ENCODE measurements at places on chromosomes 7 and 10.

DNA sequence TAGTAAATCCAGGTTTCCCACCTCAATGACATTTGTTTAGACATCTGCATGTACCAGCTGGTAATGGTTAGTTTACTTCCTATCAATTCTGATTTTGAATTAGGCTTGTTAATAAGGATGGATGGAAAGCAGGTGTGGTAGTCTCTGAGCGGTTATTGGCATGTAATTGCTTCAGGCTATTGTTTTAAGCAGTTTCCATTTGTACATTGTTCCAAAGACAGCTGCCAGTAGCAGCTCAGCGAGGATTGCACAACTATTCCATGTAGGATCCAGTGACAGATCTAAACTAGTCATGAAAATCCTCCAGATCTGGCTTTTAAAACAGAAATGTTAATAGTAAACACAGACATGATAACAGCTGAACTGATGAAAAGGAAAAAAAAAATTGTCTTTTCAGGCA lies 436.0 kb upstream of the ADARB2 start:
- DNase-seq = no peak

DNA sequence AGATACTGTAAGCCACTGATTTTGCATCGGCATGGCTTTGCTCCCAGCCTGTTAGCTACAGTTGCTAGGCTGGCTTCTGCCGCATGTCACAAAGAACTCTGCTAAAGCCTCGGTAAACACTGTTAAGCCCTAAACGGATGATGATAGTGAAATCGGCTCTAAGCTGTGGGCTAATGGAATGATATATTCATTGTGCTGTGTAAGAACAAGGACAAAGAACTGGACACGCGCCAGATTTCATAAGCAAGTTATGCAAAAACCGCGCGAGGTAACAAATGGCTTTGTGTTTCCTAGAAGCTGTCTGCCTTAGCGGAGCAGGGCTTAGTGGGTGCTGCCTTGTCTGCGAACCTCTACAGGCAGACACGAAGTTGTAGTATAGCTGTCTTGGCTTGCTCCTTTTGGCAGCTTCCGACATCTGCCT lies 331.3 kb upstream of the COBL start:
- no peak for DNase-seq

GRCh38 chr10:33974976-33975478 lies 640.6 kb upstream of the NRP1 start:
- DNase-seq = no peak

- DNase-seq = no peak
Observed at GRCh38 chr7:89200758-89201157, 405.2 kb upstream of the TEX47 start.

- DNase-seq = no peak
Observed at GRCh38 chr10:42875798-42876341, 93.3 kb downstream of the BMS1 start.

Measured in dorsolateral prefrontal cortex (tissue), 122 donors.